ENCODE measurements at places on chromosomes 4 and X.

DNA sequence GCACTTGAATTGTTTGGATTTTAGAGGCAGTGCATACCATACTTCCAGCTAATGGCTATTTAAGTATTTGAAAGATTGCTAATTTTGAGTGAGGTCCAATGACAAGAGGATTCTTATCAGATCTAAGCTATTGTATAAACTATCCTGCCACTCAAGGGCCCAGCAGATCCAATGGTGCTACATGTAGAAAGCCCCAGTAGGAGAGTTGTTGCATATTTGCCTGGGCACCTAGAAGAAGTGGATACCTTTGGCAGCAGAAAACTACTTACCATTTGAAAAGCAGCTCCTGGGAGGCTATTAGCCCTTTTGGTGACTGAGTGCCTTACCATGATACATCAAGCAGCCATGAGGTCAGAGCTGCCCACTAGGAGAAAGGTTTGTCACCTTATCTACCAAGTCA is 447.3 kb downstream of the C4orf33 start:
- ATAC-seq: no peak

GRCh38 chr4:19010761-19011160 is 989.2 kb upstream of the LCORL start:
- no peak for ATAC-seq

DNA sequence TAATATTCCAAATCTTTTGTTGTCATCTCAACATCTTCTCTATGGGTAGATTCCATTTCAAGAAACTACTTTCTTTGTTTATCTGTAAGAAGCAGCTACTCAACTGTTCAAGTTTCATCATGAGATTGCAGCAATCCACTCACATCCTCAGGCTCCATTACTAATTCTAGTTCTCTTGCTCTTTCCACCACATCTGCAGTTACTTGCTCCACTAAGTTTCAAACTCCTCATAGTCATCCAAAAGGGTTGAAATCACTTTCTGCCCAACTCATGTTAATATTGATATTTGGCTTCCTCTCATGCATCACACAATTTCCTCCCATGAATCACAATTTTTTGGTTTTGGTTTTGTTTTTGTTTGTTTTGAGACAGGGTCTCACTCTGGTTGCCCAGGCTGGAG is 35.7 kb downstream of the ADH5 start:
- ATAC-seq: no peak

- no peak for ATAC-seq
Observed at GRCh38 chr4:6920171-6920570, 10.5 kb downstream of the TBC1D14 start.

- peak; percentile 68 for ATAC-seq
Observed at GRCh38 chr4:84503495-84504437, 4.7 kb upstream of the NKX6-1 start.

DNA sequence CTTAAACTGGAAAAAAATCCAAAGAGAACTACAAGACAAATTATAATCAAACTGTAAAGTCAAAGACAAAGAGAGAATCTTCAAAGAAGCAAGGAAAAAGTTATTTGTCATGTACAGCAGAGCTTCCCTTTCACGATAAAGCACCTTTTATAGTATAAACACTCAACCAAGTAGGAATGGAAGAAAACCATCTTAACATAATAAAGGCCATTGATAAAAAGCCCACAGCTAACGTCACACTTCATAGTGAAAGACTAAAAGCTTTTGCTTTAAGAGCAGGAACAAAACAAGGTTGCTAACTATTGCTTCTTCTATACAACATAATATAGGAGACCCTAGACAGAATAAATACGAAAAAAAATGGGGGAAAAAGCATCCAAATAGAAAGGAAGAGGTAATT is 595.7 kb upstream of the POU3F4 start:
- ATAC-seq: no peak

GRCh38 chr4:48930654-48931053 is 24.1 kb upstream of the OCIAD2 start:
- no peak for ATAC-seq

GRCh38 chr4:152943672-152944071 is 7.5 kb downstream of the FHDC1 start:
- ATAC-seq: no peak

GRCh38 chrX:109990582-109991276 is 12.2 kb upstream of the TMEM164 start:
- ATAC-seq: no peak

DNA sequence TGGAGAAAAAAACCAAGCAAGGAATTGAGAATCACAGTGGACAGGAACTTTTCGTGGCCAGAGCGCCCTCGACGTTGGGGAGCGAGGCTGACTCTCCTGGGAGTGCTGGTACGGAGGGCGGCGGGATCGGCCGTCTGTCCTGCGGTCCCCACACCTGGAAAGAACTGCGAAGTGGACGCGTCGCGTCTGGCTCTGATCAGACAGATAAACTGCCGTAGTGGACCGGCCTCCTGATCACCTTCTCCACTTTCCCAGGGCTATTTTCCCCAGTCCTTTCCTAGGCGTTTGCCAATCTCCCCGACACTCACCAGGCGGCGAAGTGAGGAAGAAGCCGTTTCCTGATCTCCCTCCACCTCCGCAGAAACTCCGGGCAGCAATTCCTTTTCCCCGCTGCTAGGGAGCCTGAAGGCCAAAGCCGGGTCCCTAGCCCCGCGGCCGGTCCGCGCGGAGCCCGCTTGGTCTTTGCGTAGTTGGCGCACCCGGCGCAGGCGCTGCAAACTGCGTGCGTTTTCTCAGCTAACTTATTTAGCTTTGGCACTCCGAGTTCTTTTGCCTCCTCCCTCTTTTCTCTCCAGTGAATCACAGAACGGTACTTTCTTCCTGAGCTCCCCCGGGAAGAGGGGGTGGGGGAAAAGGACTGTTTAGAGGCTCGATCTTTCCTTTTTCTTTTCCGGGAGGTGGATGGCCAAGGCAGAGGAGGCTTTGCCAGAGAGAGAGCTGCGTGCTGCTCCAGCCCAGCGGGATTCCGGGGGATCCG is at the start of gene ARSJ:
Gene ARSJ, minus strand, starts transcription at position 500 of the 757 bp plus-strand sequence. CDS start 813 bp downstream, outside the sequence.
- peak; percentile 53 for ATAC-seq

GRCh38 chr4:153232768-153233167 is 28.5 kb downstream of the TRIM2 start:
- ATAC-seq: no peak

- no peak for ATAC-seq
Observed at GRCh38 chr4:79315891-79316290, 10.0 kb downstream of the NAA11 start.

- ATAC-seq: no peak
Observed at GRCh38 chr4:32987111-32987510, 2266.9 kb downstream of the PCDH7 start.

DNA sequence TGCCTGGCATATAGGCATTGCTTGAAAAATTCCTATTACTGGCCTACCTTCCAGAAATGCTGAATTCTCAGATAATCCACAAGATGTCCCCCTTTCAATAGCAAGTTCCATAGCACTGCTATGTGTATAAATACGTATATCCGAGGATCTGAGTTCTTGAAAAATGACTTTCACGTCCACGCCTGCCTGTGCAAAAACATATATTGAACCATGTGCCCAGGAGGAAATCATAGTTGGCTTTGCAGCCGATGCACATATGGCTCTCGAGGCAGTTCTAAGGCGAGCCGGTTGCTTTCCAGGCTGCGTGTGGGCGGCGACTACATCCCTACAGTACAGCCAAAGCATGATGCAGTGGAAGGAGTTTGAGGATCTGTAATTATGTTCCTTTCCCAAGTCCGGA is 55.4 kb upstream of the ESX1 start:
- ATAC-seq: peak; percentile 49

GRCh38 chr4:6500481-6501140 is 28.2 kb upstream of the PPP2R2C start:
- ATAC-seq: no peak

- no peak for ATAC-seq
Observed at GRCh38 chr4:25154594-25155265, 5.5 kb downstream of the SEPSECS start.

- no peak for ATAC-seq
Observed at GRCh38 chr4:16284050-16284449, 57.8 kb upstream of the TAPT1 start.

- ATAC-seq: no peak
Observed at GRCh38 chr4:24054910-24055309, 165.1 kb upstream of the PPARGC1A start.

DNA sequence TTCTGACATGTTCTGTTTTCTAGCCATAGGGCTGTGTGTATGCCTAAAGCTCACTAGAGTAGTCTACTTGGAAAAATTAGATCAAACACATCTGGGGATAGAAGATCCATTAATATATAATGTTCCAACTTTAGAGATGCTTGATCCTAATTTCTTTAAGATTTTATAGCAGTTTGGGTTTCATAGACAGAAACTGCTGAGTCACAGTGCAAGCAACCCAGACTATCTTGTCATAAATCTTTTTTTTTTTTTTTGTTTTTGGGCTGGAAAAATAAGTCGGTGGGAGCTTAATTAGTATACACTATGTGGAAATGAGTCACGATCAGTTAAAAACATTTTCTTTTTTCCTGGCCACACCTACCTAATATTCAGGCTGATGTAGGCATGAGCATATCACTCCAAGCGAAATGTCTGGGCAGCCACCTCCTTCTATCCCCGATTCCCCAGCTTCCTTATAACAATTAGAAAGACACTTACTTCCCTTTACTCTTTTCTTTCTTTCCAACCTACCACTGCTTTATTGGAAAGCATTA is 58.2 kb upstream of the CASK start:
- no peak for ATAC-seq

- no peak for ATAC-seq
Observed at GRCh38 chr4:8041868-8042267, 102.2 kb upstream of the AFAP1 start.

DNA sequence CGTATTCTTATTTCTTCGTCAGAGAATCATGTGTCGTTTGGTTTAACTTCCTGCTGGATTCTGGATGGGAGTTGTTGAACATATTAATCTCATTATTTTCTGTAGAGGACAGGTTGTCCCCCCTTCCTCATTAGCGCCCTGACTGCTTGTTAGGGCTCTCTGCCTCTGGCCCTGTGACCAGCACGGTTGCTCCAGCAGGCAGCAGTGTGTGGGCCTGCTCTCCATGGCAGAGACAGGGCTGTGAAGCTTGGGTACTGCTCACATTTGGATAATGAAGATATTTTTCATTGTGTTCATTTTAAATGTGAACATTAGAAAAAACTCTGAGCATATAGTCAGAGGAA is 102.7 kb downstream of the KLHL8 start:
- ATAC-seq: no peak

GRCh38 chrX:103817502-103817901 is 14.6 kb downstream of the RAB9B start:
- peak; percentile 62 for ATAC-seq

- ATAC-seq: no peak
Observed at GRCh38 chr4:151052785-151053184, 37.7 kb upstream of the LRBA start.

- ATAC-seq: peak; percentile 85
Observed at GRCh38 chr4:54233277-54233696, 4.2 kb downstream of the PDGFRA start.

GRCh38 chr4:122785099-122785498 is 41.5 kb upstream of the FGF2 start:
- no peak for ATAC-seq

DNA sequence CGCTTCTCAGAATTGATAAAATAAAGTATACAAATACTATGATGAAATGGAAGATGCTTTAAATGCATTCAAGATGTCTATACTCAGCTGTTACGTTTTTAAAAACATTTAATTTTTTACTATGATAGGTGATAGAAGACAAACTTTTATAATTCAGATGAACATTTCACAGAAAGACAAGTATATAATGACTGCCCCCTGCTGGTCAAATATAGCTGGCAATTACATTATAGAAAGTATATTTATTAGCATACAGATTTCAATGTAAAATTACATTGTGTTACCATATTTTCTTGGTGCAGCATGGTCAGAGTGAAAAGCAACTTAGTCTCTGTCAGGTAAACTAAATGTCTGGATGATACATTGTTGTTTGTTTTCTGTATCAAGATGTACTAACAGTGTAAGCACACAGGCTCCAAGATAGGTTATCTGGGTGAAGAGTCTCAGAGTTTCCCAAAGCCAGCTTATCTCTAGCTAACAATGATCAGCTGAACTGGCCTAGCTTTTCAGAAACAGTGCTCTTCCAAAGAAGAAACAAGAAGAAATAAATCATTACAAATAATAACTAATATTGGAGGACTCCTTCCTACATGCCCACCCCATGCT is 54.1 kb downstream of the SRPX start:
- ATAC-seq: no peak

DNA sequence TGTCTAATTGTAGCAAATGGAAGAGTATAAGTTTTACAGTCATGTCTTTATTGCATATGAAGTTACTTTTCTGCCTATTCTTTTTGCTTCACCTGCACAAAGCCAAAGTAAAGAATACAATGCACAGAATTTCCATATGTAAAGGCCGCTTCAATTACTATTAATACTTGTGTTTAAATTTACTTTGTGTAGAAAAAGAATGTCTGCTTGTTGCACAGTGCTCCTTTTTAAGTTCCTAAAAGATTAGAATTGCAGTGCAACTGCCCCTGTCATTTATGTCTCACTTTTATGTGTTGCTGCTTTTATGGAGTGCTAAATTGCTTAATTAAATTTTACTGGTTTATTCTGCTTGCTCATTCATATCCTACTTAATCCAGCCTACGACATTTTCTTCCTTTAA is 830.5 kb downstream of the PDHA2 start:
- no peak for ATAC-seq

- no peak for ATAC-seq
Observed at GRCh38 chr4:60619531-60620305, 580.4 kb upstream of the ADGRL3 start.

DNA sequence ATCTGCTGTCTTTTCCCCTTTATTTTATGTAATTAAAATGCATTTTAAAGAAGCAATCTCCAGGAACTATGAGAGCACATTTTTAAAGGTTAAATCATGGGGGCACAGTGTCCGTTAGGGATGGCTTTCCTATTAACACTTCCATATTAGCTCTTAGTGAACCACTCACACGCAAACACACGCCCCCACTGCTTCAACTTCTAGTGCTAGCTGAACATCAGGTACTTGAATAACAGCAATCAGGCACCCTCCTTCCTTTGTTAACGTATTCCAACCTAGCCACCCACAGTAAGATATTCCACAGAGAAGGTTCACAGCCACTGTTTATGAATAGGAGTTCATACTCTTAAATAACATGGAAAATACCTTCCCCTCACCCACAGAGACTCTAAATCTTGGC is 9.3 kb downstream of the TMEM255A start:
- ATAC-seq: no peak

GRCh38 chr4:142358656-142359055 is 487.4 kb downstream of the INPP4B start:
- ATAC-seq: no peak

DNA sequence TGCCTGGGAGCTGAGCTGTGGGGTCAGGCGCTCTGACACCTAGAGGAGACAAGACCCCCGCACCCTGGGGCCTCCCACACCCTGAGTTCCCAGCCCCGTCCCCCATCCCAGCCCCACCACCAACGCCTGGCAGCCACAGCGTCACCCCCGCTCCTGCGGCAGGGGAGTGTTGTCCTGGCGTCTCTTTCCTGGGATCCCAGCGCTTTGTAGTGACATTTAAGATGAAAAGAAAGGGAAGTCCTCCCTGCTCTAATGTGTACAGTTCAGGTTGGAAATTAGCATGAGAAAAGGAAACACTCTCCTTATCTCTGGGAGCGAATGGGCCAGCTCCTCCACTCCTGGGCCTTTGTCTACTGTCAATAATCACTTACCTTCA is 112.1 kb downstream of the FAM53A start:
- no peak for ATAC-seq

GRCh38 chr4:149353241-149353640 is 462.4 kb downstream of the IQCM start:
- no peak for ATAC-seq

GRCh38 chrX:26219351-26219750 is 3.4 kb downstream of the MAGEB5 start:
- ATAC-seq: no peak

All from esophagus mucosa (tissue), 1 donor.